Parietal lobe (tissue), 2 donors: ENCODE measurements at places on chromosomes 13 and 19. TPM values are rescaled to one million over a fixed set of nuclear protein-coding genes. Genes with fewer than 3 reads are reported as not detected.

The ZNF177 gene
- 14.7 TPM for total RNA-seq

The LGALS7B gene
- total RNA-seq: not detected

The TTC9B gene
- 41.6 TPM for total RNA-seq

The THSD8 gene
- not detected for total RNA-seq

The SERPINE3 gene
- total RNA-seq: 0.63 TPM

The ZNF552 gene
- total RNA-seq: 20.3 TPM

The TMPRSS9 gene
- 0.63 TPM for total RNA-seq

The IGFL3 gene
- not detected for total RNA-seq

The ZNF135 gene
- 40.4 TPM for total RNA-seq

The SLC5A5 gene
- total RNA-seq: not detected

The FFAR1 gene
- not detected for total RNA-seq

The SULT2A1 gene
- not detected for total RNA-seq

The CILP2 gene
- 0.31 TPM for total RNA-seq

The STOML3 gene
- total RNA-seq: not detected

The SLC44A2 gene
- total RNA-seq: 31.9 TPM

The SLC25A42 gene
- total RNA-seq: 16.3 TPM

The LILRB1 gene
- not detected for total RNA-seq

The WDR87 gene
- total RNA-seq: not detected

The TRIP10 gene
- total RNA-seq: 2.5 TPM

The ZNF234 gene
- total RNA-seq: 39.8 TPM

The PLIN5 gene
- total RNA-seq: 3.8 TPM

The PRR22 gene
- 0.94 TPM for total RNA-seq

The LIM2 gene
- total RNA-seq: not detected

The CEACAM20 gene
- not detected for total RNA-seq

The CGB7 gene
- not detected for total RNA-seq

The CGB1 gene
- total RNA-seq: not detected

The PSG3 gene
- not detected for total RNA-seq

The ZNF888 gene
- 5.0 TPM for total RNA-seq

The KCNJ14 gene
- total RNA-seq: 1.6 TPM

The TNFSF9 gene
- 1.9 TPM for total RNA-seq

The PET100 gene
- total RNA-seq: 23.2 TPM

The TSSK6 gene
- total RNA-seq: 1.3 TPM

The ARHGEF18 gene
- 31.0 TPM for total RNA-seq

The CAMSAP3 gene
- total RNA-seq: 28.2 TPM

The TGFBR3L gene
- not detected for total RNA-seq

The PRTN3 gene
- 0.94 TPM for total RNA-seq

The SYNE4 gene
- 0.63 TPM for total RNA-seq

The C19orf25 gene
- 24.1 TPM for total RNA-seq

The PNMA8A gene
- total RNA-seq: 46.3 TPM

The CRX gene
- not detected for total RNA-seq

The TYROBP gene
- 3.4 TPM for total RNA-seq

The GARIN5A gene
- total RNA-seq: 1.3 TPM

The GPC6 gene
- 15.3 TPM for total RNA-seq

The VSTM2B gene
- 18.8 TPM for total RNA-seq

The ZNF284 gene
- 10.3 TPM for total RNA-seq

The SPART gene
- total RNA-seq: 23.8 TPM

The ZNF223 gene
- total RNA-seq: 15.3 TPM

The LILRA1 gene
- total RNA-seq: not detected

The CLEC4M gene
- total RNA-seq: not detected

The TSEN34 gene
- total RNA-seq: 26.0 TPM

The ATP1A3 gene
- 217 TPM for total RNA-seq
